ENCODE measurements at places on chromosomes 16 and 17.

GRCh38 chr17:7740481-7741001, 23.0 kb downstream of the DNAH2 start:
- no peak for DNase-seq

DNA sequence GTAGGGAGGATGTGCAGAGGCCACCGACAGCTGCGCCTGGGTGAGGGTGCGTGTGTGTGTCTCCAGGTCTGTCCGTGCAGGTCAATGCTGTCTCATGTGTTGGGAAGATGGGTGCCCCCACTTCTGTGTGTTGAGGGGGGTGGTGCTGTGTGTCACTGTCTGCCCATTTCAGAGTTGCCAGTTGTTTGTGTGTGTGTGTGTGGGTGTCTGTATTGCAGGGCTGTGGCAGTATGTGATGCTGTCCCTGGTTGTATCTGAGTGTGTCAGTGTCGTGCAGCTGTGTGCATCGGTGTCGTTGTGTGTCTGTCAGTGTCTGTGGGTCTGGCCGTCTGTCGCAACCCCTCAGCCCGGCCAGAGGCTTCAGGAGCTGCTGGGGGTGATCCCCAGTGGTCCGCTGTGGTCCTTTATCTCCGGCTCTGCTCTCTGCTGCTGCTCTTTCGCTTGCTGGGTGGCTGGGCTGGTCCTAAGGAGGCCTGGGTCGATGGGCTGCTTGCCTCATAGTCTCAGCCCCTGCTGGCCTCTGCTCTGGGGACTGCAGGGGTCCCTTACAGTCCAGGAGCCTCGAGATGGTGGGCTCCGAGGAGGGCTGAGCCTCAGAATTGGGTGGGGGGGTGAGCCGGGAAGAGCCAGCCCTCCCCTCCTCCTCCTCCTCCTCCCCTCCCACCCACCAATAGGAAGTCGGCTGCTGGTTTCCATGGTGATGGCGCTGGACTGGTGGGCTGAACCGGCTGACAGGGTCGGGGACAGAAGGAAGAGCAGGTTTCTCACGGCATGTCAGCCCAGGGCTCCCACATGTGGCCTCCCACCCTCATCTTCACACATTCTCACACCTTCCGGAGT, at the start of gene TSPOAP1:
TSS of gene TSPOAP1 (minus strand) at position 601 of the 840 bp plus-strand sequence. CDS start 875 bp downstream, outside the sequence.
- DNase-seq = no peak

DNA sequence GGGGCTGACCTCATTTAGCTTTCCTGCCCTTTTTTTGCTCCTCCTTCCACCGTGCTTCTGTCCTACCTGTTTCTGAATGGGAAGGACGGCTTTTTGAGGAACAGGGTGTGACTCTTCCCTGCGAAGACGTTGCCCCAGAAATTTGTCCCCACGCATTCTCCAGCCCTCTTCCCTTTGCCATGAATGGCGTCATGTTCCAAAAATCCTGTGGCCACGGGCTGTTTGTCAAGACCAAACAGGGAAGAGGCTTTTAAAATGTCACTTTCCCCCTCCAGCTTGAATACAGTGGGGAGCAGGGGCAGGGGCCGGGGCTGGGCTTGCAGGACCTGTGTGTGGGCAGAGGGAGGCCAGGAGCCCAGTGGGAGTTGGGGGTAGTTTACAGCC, 13.9 kb downstream of the MPRIP start:
- peak; percentile 82 for DNase-seq

DNA sequence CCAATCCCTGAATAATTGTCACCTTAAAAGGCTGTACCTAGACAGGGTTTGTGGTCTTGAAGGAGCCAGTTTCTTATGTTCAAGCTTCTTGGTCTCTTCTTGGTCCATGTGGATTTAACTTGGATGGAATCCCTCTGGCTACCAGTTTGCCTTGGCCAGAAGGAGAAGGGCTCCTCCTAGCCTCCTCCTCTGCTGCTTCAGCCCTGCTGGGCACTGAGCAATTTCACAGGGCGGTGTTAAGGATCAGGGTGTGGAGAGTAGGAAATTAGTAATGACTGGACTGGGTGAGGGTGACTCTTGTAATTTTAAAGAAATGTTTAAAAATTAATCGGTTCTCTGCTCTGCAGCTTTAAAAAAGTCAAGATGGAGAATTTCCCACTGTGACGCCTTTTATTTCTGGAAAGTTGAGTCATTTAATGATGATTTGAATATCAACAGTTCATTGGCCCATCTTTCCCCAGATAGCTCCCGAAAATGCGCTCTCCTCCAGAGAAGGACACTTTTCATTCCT, 96.4 kb downstream of the MSI2 start:
- DNase-seq = no peak

- DNase-seq = peak; percentile 46
Observed at GRCh38 chr17:66691644-66692420, 143.1 kb upstream of the CACNG5 start.

DNA sequence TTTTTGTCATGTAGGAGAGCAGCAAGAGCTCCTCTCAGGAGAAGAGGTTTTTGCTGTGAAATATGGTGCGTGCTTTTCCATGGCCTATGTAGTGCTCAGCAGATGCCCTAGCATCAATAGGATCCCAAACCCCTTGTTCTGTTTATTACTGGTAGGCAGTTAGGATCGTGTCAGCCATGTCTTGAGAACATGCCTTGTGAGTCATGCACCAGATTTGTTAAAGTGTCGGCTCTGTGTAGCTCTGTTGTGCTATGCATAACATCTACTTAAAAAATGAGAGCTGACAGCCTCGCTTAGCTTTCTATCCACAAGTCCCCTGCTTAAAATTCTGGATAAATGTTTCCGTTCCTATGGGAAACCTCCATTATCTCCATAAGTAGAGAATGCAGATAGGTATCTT, 4.4 kb upstream of the EIF4A3 start:
- DNase-seq = no peak

DNA sequence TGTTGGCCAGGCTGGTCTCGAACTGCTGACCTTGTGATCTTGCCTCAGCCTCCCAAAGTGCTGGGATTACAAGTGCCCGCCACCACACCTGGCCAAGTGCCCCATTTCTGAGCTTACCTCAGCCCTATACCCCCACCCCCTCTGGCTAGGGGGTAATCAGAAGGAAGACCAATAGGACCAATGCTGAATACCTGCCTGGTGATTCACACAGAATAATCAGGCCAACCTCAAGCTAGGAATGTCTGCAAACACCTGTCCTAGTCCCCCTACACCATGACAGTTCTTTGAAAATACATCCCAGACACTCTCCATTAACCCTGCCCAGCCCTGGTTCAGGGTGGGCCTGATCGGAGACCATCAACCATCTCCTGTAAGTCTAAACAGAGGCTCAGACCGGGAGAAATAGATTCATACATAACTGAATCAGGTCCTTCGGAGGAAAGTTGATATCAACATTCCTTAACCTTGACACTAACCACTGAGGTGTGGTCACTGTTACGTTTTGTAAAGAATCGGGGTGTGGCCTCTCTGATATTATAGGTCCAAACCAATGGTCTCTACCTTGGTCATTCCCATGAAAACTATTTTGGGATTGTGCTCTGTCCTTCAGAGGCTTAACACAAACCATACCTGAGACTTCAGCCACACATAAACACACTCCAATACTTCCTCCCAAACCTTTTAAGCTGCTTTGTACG, 130.8 kb downstream of the GAS7 start:
- DNase-seq = no peak

DNA sequence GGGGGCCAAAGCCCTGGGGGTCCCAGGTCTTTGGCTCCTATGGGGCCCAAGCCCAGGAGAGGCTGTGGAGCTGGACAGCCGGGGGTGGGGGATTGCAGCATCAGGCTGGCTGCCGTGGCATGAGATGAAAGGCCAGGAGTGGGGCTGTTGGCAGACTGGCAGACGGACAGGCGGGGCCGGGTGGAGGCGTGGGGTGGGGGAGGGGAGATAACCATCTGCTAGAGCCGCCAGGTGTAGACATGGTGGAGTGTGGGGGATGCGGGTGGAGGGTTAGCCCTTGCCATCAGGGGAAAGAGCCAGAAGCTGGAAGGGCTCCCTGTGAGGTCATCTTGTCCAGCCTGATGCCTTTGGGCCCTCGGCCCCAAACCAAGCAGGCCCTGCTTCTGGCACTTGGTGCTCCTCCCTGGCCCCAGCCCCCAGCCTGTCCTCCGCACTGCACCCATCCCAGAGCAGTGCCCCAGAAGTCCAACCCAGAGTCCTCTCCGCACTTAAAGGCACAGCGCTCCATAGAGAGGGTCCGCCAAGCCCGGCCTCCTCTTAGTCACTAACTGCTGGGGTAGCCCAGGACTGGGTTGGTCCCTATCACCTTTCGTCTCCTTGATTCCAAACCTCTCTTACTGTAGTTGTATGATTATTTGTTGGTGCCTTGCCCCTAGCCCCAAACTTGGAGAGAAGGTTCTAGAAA, 33.3 kb upstream of the DLX4 start:
- no peak for DNase-seq

DNA sequence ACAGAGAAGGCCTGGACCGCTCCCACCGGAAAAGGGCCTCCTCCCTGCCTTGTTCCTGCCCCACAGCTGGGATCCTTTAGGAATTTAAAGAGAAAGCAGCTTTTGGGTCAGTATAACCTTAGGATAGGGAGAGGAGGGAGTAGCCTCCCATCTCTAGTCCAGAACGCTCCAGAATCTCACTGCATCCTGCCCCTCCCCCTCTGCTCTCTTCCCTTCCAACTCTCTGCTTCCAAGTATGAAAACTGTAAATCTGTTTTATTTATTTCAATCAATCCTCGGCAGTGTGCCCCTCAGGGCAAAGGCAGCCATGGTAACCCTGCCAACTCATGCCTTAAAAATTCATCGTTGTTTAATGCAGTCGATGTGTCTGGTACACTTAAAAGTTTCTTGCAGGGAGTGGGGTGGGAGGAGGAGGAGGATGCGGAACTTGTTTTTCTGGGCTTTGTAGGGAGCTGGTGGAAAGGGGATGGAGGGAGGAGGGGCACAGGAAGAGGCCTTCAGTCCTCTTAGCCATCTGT, 21.2 kb upstream of the MTSS2 start:
- DNase-seq = no peak

DNA sequence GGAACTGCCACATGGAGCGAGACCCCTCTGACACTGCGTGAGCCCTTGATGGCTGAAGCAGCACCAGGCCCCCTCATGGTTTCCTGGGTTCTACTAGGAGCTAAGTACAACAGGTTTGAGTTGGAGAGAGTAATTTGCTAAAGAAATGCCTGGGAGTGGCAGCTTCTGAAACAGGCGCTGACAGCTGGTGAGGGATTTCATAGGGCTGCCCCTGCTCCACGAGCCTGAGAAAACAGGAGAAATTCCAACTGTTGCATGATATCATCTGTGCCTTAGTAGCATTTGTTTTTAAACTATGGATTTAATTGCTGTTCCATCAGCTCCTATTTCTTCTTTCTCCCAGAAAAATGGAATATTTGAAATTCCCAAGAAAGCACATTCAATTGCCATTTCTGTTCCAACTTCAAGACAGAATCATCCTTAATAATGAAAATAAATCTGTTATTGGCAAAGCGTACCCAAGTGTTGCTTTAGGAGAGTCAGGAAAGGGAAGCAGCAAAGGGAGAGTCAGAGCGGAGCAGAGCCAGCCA, 78.8 kb upstream of the ANKFN1 start:
- DNase-seq = no peak

GRCh38 chr16:48244080-48244862, at the start of gene LONP2:
Gene LONP2 (plus strand): TSS chr16:48244300. CDS start chr16:48244389, 89 bp downstream.
- peak; percentile 92 for DNase-seq

GRCh38 chr16:89337965-89338364, 120.5 kb downstream of the ZNF778 start:
- no peak for DNase-seq

DNA sequence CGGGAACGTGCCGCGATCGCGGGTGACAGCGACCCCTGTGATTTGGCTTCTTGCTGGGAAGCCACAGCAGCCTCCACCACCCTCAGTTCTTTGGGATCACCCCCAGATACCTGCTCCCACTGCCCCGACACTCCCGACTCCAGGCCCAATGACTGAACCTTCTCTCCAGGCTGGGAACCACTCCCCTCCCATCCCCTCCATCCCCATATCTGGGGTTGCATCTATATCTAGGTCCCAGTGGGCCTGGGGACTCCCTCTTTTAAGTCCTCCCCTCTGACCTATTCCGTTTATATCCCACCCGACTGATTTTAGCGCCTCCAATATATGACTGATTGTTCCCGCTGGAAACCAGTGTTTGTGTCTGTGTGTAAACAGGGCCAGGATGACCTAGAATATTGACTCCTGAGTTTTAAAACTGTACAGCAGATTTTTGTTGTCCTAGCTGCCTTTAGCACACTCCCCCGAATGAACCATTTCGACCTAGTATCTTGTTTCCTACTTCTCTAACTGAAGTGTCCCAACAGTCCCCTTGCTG, 667 bp downstream of the PSMD3 start:
- no peak for DNase-seq

DNA sequence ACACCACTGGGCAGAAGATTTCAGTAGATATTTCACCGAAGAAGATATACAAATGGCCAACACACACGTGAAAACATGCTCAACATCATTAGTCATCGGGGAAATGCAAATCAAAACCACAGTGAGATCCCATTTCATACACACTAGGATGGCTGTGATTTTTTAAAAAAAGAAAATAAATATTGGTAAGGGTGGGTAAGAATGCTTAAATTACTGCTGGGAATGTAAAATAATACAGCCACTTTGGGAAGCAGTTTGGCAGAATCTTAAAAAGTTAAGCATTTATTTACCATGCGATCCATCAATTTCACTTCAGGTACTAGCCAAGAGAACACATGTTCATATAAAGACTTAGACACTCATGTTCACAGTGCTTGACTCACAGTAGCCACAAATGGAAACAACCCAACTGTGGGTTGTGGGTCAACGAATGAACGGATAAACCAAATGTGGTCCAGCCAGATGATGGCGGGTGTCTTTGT, 6.5 kb upstream of the C16orf74 start:
- DNase-seq = no peak

DNA sequence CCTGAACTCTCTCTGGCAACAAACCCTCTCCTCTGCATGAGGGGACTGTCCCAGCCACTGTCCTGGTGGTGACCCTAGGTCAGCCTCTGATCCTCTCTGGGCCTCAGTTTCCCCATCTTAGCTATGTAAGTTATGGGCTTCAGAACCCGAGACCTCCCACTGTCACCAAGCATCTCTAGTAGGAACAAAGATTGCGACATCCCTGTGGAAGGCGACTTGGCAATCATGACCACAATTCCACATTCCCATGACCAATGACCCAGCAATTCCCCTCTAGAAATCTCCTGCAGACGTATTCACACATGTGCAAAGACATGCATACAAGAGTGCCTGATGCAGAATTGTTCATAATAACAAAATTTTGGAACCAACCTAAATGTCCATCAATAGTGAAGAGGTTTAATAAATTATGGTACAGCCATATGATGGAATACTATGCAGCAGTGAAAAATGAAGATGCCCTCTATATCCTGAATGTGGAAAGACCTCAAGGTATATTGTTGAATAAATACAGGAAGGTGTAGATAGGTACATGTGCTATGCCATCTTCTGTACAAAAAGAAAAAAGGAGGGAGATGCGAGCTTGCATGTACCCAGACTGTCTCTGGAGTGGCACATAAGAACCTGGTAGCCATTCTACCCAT, 21.2 kb downstream of the CNGB1 start:
- no peak for DNase-seq
